Stimulated activated memory B cell treated with anti-CD40 and anti-IgM and Interleukin-4, amounts not matched to agents 10 μg/mL and 1 μg/mL and 100 μg/mL, for 72 hours (primary cell): ENCODE measurements at places on chromosomes 2 and 18.

- ATAC-seq: no peak
Observed at GRCh38 chr2:42853549-42854206, 61.3 kb upstream of the HAAO start.

GRCh38 chr2:233639860-233640259, 3.6 kb downstream of the UGT1A10 start:
- ATAC-seq: no peak

- no peak for ATAC-seq
Observed at GRCh38 chr2:59529726-59530125, 1023.7 kb downstream of the BCL11A start.

- no peak for ATAC-seq
Observed at GRCh38 chr2:188897096-188897495, 77.1 kb upstream of the COL3A1 start.

GRCh38 chr2:127608061-127609030, 37.6 kb upstream of the GPR17 start:
- ATAC-seq: no peak
